Stimulated activated CD8-positive, alpha-beta memory T cell treated with anti-CD3 and anti-CD28 coated beads, Interleukin-7, amount 100 ng/mL, for 4 hours (primary cell): ENCODE measurements at places on chromosomes 6 and 20.

GRCh38 chr20:47063407-47063806 lies 168.8 kb downstream of the EYA2 start:
- DNase-seq, result no peak

DNA sequence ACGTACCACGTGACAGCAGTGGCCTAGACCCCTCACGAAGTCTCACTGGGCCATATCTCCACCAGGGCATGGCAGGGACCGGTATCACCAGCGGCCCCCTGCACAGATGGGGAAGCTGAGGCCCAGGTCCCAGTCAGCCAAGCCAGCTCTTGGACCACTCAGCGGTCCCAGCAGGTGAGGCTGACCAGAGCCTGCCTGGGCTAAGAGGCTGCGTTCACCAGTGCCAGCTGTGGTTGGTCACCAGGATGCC lies 2.6 kb upstream of the MRGBP start:
- no peak for DNase-seq

- DNase-seq, result no peak
Observed at GRCh38 chr6:56684342-56685101, 41.8 kb upstream of the DST start.

- DNase-seq, result no peak
Observed at GRCh38 chr6:7693827-7694226, 32.1 kb upstream of the BMP6 start.

DNA sequence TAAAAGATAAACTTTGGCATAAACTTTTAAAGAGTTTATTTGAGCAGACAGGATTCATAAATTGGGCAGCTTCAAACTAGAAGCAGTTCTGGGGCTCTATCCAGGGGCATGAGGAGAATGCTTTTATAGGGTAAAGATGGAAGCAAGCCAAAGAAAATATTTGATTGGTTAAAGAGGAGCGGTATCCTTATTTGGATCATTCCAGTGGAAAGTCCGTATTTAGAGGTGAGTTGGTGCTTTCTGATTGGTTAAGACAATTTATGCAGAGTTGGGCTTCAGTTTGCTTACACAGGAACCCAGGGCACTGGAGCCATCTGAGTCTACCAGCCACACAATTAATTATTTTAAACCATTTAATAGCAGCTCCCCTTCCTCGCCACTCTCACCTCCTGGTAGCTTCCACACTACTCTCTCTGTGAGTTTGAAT lies 37.9 kb upstream of the RNF217 start:
- no peak for DNase-seq

GRCh38 chr6:28775052-28775376 lies 148.8 kb downstream of the TRIM27 start:
- no peak for DNase-seq

- no peak for DNase-seq
Observed at GRCh38 chr20:51127713-51128112, 104.8 kb upstream of the KCNG1 start.

DNA sequence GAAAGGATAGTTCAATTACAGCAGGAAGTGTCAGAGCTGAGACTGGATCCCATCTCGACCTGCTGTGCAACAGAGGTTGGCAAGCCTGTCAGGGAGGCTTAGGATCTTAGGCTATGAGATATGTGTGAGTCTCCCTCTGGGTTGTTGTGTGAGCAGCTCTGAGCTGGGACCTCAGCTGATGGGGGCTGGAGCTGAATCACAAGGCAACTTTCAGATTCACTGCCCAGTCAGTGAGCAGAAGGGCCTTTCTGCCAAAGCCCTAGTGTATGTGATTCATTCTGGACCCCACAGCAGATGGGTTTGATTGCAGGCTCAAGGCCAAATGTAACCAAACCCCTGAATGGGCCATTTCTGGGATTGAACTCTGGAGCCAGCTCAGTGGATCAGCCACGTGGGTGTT lies 4.5 kb downstream of the PI3 start:
- DNase-seq, result no peak

- no peak for DNase-seq
Observed at GRCh38 chr20:7500231-7500663, 440.0 kb downstream of the HAO1 start.

DNA sequence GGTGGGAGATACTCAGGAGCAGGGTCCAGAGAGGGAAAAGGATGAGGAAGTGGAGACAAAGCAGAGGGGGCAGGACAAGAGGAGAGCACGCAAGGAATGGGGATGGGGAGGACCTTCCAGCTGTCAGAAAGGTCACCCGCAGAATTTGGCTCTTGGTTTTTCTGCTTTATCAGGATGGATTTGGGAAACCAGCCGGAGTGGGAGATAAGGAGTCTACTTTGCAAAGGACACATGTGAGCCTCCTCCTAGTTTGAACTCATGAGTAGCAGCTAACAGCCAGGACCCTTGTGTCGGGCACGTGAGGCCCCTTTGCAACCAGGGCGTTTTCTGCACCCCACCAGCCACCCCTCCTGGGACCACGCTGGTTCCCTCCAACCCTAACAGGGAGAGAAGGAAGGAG lies 7.6 kb upstream of the MICA start:
- no peak for DNase-seq

- DNase-seq, result no peak
Observed at GRCh38 chr20:40896814-40897700, 131.6 kb upstream of the TOP1 start.

DNA sequence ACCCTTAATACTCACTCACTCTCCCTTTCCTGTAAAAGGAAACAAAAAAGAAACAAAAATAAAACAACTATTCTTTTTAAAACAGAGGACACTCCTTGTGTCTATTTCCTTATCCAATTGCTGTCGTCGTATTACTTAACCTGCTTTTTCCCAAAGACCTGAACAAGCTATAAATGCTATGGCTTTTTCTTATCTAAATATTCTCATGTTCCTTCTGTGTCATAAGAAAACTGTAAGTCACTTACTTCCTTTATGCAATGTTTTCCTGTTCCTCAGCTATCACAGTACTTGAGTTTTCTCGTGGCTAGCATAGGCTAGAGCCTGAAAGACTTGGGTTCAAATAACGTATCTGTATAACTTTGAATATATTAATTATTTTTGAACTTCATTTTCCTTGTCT lies 99.2 kb downstream of the IRAK1BP1 start:
- DNase-seq, result no peak

DNA sequence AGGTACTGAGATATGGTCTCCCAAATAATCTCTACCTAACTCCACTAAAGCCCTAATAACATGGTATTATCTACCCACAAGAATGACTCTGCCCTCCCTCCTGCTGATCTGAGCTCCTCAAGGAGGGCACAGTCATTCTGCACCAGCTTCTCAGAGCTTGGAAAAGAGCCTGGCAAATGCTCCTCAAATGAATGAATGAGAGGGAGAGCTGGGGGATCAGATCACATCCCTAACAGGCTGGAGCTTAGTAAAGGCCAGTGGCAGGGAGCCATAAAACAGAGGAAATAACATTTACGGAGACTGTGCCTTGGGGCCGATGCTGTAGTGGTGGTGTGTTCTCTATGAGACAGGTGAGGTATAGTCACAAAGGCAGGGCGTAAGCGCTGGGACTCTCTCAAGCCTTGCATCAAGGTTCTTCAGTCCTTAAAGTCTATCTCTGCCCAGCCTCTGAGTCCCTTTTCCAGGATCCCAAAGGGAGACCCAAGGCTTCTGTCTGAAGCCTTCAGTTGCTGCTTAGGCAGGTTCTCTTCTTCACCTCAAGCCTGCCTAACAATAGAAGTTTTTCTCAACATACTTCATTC lies 7.2 kb upstream of the NNAT start:
- DNase-seq, result no peak

GRCh38 chr20:45070932-45071632 lies 29.8 kb downstream of the KCNS1 start:
- no peak for DNase-seq

GRCh38 chr6:21886542-21887151 lies 293.1 kb downstream of the SOX4 start:
- DNase-seq, result no peak

DNA sequence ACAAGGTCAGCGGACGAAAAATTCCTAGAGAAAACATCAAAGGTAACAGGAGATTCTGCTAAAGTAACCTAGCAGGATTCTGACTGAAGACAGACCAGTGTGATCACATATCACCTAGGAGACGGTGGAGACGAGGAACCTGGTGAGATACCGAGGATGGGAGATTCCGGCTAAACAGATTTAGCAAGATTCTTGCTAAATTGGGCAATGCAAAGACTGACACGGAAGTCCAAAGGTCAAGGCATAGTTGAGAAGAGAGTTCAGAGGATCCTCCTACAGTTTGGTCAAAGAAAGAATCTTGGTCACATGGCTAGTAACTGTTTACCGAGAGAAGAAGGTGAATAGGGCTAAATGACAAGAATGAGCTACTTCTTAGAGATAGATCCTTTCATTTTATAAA lies 61.1 kb downstream of the TMEM170B start:
- no peak for DNase-seq

DNA sequence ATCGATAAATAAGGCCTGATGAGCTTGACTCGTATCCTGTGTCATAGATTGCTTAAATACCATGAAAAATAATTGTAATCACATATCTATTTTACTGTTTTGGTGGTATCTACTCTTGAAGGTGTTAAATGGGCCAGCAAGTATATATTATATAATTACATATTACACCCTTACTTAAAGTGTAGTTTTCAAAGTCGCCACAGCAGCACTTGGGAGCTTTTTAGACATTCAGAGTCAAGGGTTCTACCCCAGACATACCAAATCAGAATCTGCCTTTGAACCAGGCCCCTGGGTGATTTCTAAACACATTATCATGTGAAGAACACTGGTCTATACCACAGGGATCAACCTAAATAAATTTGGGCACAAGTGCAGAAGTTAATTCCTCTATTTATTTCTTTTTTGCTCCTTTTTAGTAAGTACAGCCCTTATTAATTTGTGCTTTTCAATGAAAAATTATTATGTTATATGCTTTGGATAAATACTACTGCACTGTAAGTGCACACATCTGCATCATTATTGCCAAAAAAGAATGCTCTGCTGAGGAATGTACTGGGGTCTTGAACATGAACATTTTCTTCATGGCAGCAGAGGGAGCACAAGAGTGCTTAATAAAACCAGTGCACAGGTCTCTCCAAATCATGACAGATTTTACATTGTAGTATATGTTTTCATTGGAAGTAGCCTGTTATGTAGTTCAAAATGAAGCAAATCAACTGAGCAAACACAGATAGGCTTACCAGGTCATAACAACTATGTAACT lies 3.1 kb upstream of the ATXN1 start:
- no peak for DNase-seq

DNA sequence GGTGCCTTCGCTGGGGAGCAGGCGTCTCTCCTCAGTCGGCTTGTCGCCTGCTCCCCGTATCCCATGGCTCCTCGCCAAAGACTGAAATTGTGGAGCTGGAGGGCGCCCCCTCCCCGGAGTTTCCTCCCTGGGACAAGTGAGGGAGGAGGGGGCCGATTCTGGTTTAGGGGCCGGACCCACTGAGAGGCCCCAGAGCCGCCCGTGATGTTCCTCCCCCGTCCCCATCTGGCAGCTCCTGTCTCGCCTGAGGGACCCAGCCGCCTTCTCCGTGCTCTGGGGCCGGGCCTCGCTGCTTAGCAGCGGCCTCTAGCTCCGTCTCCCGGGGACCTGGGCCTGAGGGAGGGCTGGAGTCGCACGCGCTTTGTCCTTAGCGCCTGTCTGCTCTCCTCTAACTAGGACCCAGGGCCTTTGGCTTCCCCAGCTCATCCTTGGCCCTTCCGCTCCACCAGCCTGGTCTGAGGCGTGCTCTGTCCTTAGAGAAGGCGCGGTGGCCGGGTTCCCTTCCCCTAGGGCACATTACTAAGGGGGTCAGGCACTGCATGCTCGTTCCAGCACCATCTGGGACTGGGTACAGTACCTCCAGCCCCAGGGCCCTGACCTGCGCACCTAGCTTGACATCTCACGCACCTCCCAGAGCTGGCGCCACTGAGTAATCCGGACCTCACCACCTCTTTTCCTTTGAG lies 29.7 kb downstream of the SLC12A5 start:
- no peak for DNase-seq

- DNase-seq, result no peak
Observed at GRCh38 chr20:7744411-7744810, 195.8 kb downstream of the HAO1 start.

GRCh38 chr20:44217342-44218092 lies 6.9 kb upstream of the OSER1 start:
- DNase-seq, result peak; percentile 43

DNA sequence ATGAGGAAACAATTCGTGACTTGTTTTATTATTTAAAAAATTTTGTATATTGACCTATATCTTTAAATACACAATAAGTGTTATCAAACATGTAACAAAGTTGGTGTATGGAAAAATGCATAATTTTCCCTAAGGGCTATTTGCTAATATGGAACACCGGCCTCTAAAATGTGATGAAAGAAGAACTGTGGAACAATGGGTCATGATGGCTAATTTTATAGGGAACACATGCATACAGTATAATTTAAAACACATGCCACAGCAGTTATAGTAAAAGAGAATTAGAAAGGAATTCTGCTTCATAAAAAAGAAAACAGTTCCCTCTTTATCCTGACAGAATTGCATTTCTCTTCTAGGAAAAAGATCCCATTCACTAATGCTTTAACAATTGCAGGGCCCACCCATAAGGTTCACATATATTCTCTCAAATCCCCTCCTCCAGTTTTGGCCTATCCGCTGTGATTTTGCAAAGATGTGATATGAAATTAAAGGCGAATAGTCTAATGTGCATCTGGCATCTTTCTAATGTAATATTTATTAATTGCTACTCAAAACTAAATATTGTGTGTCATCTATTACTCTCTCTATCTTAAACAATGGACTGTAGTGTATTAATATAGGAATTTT lies 628.1 kb upstream of the CITED2 start:
- DNase-seq, result no peak
